ENCODE measurements at places on chromosomes 2 and 18.

- no peak for DNase-seq
These were observed 16.3 kb downstream of the SP3 start for GRCh38 chr2:173948842-173949241.

- no peak for DNase-seq
These were observed 104.8 kb downstream of the MYO1B start for GRCh38 chr2:191349990-191350389.

- no peak for DNase-seq
These were observed 206.9 kb upstream of the LYPD1 start for GRCh38 chr2:132876745-132877391.

GRCh38 chr18:69220529-69220928 lies 180.2 kb upstream of the DOK6 start:
- no peak for DNase-seq

- no peak for DNase-seq
These were observed 63.9 kb upstream of the SMIM21 start for GRCh38 chr18:75491361-75491760.

DNA sequence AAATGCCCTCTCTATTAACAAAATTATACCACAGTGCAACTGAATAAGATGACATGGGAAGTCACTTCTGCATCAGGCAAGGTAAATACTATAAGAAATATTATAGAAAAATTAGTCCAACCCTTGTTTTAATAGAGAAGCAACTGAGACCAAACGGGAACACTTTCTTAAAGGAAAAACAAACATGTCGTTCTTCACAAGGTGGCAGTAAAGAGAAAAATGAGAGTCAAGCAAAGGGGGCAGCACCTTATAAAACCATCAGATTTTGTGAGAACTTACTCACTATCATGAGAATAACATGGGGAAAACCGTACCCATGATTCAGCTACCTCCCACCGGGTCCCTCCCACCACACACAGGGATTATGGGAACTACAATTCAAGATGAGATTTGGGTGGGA lies 481.7 kb upstream of the CRIM1 start:
- no peak for DNase-seq

DNA sequence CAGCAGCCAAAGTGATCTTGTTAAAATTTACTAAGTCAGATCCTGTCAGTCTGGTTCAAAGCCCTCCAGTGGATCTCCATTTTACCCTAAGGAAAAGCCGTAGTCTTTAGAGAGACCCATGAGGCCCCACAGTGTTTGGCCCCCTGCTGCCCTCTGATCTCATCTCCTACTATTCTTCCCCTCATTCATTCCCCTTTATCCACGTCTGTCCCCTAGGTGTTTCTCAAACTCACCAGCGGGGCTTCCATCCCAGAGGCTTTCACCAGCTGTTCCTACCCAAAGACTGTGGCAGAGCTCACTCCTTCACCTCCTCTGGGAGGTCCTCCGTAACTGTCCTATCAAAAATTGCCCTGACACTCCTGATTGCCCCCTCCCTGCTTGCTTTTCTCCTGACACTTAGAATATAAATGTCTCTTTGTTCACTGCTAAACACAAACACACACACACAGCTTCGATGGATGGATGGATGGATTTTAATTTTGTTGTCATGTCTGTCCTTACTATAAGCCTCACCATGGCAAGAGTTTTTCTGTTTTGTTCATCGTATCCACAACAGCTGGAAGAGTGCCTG lies 26.1 kb downstream of the LIMS1 start:
- no peak for DNase-seq

GRCh38 chr2:152564754-152565551 lies 152.3 kb downstream of the PRPF40A start:
- DNase-seq, result no peak

DNA sequence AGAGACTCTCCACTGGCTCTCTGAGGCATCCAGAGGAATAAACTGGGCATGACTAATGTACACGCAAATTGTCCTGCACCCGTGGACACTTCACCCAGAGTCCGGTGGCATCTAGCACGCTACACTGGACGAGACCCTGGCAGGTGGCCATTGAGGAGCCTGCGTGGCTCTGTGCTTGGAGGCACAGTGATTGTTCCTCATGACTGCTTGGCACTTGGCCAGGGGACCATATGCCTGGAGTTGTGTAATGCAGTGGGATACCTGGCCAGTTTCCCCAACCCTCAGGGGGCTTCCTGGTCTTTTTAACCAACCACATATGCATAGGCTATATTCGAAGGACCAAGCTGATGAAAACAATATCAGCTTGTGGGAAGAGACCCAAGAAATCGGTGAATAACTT lies 66.6 kb downstream of the MTCL1 start:
- DNase-seq, result no peak

DNA sequence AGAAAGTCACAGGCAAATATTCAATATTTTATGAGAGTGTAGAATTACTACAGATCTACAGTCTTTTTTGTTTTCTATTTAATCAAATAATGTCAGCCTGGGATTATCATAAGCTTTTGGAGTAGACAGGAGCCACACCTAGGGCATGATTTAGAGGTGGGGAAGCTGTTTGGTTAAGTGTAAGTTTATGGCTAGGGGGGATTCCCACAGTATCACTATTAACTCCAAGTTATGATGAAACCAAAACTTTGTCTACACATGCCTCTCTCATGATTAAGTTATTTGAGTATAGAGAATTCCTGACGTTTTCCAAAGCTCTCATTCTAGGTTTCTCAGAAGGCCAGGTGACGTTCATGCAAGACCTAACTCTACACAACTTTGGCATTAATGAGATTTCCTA lies 2.1 kb downstream of the SERPINB10 start:
- DNase-seq, result no peak

- no peak for DNase-seq
These were observed 239.7 kb downstream of the ICOS start for GRCh38 chr2:204176306-204176705.

- DNase-seq, result no peak
These were observed 74.0 kb upstream of the FZD7 start for GRCh38 chr2:201959626-201960025.

All from right hindlimb (tissue), 1 donor.